ENCODE measurements at places on chromosomes 3 and 15.

DNA sequence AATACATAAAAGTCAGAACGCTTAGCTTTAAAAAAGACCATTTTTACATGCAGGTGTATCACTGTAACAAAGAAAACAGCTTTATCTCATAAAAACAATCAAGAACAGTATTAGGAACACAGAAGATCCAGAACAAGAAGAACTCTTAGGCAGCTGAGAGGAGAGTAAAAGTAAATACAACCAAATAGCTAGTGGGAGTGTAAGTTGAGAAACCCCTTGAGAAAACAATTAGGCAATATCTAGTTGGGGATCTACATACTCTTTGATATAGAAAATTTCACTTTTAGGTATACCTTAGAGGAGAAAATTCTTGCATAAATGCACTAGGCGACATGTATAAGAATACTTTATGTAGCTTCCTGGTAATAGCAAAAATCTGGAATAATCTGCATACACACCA is 7.5 kb downstream of the TMF1 start:
- no peak for DNase-seq

GRCh38 chr15:76837474-76837873 is 67.7 kb downstream of the SCAPER start:
- no peak for DNase-seq

GRCh38 chr3:63351159-63352007 is 73.3 kb downstream of the SYNPR start:
- no peak for DNase-seq

GRCh38 chr15:92409521-92409920 is 15.8 kb downstream of the ST8SIA2 start:
- no peak for DNase-seq

DNA sequence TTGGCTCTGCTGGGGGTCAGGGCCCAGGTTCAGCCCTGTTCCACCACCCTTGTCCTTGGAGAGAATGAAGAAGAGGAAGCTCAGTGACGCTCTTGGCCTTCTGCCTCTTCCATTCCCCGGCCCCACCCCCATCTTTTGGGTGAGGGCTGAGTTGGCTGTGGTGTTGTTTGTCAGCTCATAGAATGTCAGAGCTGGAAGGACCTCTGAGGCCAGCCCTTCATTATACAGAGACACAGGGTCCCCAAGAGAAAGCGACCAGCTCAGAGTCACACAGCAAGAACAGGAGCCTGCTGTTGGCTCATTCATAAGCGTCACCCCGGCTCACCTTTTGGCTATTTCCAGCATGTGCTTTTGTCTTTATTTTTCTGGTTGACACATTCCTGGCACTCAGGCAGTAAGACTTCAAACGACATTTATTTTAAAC is 68.2 kb downstream of the AAGAB start:
- DNase-seq: no peak

GRCh38 chr15:94253742-94254141 is 22.4 kb downstream of the MCTP2 start:
- no peak for DNase-seq

DNA sequence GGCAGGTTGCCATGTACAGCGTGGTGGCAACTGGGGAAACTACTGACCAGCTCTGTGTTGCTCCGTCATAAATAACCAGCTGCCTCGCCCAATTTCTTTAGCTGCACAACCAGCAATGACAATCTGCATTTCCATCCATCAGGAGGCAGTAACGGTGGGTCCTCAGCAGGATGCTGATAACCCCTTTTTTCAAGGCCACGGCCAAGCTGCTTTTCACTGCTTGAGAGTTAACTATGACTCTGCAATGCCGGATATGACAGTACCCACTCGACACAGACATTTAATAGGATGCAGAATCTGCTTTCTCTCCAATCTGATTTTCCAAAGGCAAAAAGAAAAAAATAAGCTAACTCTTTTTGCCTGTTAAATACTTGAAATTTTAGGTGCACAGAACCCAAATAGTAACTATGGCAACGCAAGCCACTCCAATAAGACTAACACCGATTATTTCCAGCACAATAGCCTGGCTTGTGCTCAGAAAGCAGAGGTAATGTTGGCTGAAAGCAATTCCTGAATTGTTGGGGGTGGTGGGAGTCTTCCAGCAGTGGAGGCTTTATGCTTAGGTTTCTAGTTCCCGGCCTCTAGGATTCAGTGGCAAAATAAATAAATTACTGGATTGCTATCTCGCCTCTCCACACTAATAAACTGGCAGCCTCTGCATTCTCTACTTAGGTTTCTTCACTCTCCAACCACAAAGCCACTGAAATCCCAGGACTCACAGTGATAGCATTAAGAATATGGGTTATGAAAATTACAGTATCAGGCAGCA is 31.2 kb upstream of the SRGAP3 start:
- no peak for DNase-seq

- no peak for DNase-seq
Observed at GRCh38 chr15:86155551-86155950, 75.9 kb downstream of the AGBL1 start.

DNA sequence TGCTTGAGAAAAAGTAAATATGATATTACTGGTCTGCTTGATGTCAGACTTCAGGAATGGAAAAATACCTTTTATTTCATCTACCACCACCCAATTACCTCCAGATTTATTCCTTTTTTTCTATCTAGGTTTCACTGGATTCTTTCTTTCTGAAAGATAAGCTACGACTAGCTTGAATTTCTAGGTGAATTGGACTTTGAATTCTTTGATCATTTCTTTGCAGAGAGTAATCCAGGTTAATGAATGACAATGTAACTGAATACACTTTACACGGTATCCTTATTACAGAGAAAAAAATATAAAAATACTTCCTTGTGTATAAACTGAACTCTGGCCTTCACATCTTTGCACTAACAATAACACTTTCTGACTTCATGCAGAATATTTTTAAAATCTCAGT is 59.5 kb upstream of the TRPC1 start:
- no peak for DNase-seq

GRCh38 chr3:23079976-23080375 is 123.2 kb upstream of the UBE2E2 start:
- no peak for DNase-seq

- DNase-seq: no peak
Observed at GRCh38 chr3:172931746-172932285, 181.3 kb downstream of the ECT2 start.

- DNase-seq: no peak
Observed at GRCh38 chr3:175495331-175495730, 636.2 kb downstream of the NAALADL2 start.

DNA sequence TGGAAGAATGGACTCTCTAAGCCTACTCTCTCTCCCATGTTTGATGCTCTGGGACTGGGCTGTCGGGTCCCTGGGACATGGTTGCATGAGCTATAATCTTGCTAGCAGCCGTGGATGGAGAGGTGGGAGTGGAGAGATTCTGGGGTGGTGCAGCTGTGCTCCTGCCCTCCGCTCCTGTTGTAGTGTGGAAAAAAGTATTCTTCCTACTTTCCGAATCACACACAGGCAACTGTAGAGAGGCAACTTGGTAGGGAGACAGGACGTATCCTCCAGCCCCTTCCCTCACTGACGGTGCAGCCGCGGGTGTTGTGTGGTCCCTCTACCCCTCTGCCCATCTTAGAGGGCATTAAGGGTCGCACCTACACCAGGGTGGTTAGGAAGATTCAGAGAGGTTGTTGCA is 281.4 kb upstream of the TLE3 start:
- no peak for DNase-seq

- no peak for DNase-seq
Observed at GRCh38 chr15:66880380-66881155, 178.5 kb downstream of the SMAD6 start.

Data from stimulated activated CD4-positive, alpha-beta T cell treated with anti-CD3 and anti-CD28 coated beads, Interleukin-2, amount 100 ng/mL, for 48 hours (primary cell).